Stimulated activated CD4-positive, alpha-beta T cell treated with anti-CD3 and anti-CD28 coated beads, Interleukin-15, amount 100 ng/mL, for 1 hour (primary cell): ENCODE measurements at places on chromosomes 1 and 21.

- DNase-seq = no peak
These were observed 8.2 kb upstream of the SSX2IP start for GRCh38 chr1:84698151-84699110.

GRCh38 chr1:28370239-28371009 is 884 bp downstream of the PHACTR4 start:
- DNase-seq = no peak

DNA sequence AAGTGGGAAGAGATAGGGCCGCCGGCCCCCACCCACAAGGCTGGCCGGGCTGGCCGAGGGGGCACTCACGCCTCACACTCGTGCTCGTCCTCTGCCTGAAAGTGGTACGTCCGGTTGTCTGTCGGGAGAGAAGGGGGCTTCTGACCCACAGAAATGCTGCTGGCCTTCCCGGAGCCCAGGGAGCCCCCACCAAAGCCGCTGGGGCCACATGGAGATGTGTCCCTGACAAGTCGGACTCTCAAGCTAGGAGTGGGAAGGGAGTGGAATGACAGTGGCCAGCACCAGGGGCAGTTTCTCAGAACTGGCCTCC is 12.8 kb upstream of the TCEA3 start:
- DNase-seq = no peak

- DNase-seq = no peak
These were observed 190.3 kb upstream of the GREM2 start for GRCh38 chr1:240802271-240802670.

GRCh38 chr1:20183616-20184271 is 2.2 kb upstream of the UBXN10 start:
- DNase-seq = no peak

GRCh38 chr1:79188337-79188736 is 181.8 kb upstream of the ADGRL4 start:
- no peak for DNase-seq

DNA sequence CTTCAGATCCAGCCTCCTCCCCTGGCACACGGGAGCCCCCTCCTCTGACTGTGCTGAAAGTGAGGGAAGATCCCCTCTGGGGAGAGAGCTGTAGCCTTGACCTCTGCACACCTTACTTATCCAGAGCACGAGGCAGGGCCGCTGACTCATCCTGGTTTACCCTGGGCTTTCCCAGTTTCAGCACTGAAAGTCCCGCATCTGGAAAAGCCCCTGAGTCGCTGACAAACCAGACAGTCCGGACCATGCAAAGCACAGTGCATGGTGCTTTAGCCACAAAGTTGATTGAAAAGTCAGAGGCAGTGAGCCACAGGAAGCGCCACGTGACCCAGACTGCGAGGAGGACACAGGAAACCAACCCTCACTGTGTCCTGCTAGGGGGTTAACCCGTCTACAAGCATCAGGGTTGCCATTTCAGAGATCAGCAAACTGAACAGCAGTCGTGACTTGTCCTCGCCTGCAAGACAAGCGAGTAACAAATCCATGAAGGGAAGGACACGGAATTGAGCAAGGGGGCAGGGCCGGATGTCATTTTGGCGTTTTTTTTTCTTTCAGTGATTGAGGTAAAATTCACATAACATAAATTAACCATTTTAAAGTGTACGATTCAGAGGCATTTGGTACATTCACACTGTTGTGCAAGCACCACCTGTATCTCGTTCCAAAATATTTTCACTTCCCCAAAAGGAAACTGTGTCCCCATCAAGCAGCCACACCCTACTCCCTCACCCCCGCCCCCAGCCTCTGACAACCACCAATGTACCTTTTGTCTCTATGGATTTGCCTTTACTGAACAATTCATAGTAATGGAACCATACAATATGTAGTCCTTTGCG is 19.9 kb upstream of the IFNGR2 start:
- peak; percentile 55 for DNase-seq

DNA sequence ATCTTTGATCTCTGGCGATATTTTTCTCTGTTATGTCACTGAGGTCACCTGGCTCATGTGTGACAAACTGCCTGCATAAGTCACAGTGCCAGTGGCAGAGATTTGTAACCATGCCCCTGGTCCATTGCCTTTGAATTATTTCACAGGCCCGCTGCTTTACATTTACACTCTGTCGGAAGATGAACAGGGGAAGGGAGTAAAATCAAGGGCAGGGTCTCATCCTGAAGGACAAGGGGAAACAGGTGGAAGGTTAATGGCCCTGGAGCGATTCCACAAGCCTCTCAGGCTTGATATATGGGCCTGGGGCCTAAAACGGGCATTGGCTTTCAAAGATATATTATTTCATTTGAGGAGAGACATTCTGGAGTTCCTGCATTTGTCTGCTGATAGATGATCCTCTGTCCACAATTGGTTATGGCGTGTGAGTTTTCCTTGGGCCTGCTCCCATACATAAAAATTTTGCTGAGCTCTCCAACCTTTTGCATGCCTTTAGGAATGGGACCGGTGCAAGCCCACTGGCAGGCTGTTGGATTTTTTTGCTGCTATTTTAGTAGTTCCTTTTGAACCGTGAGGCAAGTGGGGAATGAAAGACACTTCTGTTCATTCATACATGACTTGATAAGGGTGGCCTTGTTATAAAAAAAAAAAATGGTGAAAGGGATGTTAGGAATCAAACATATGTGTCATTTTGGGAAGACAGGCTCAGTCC is 51.9 kb downstream of the NR5A2 start:
- DNase-seq = no peak

DNA sequence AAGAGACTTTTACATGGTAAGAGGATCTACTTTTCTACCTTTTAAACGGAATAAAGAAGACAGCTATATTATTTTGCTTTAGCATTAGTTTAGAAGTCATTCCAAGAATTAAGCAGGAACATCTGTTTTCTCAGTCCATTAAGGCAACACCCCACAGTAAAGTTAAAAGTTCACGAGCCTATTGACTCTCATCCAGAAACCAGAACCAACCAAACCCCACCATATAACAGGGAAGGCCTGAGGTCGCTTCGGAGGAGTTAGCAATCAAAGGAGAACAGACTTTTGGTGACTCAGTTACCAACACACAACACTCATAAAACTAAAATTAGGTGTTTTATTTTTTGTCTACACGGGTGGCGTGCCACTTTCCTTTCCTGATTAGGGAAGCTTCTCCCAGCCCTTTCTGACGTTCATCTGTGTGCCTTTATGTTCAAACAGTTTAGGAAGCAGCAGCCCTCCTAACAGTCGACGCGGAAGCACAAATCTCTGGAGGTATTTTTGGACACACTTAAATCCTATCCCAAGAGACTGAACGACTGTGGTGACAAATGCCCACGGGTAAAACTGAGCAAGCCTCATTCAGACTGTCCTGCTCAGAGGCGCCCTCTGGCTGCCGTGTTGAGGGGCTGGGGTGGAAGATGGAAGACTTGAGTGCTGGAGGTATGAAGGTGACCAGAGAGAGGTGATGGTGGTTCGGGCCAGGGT is 8.6 kb upstream of the PLA2G2C start:
- peak; percentile 63 for DNase-seq

DNA sequence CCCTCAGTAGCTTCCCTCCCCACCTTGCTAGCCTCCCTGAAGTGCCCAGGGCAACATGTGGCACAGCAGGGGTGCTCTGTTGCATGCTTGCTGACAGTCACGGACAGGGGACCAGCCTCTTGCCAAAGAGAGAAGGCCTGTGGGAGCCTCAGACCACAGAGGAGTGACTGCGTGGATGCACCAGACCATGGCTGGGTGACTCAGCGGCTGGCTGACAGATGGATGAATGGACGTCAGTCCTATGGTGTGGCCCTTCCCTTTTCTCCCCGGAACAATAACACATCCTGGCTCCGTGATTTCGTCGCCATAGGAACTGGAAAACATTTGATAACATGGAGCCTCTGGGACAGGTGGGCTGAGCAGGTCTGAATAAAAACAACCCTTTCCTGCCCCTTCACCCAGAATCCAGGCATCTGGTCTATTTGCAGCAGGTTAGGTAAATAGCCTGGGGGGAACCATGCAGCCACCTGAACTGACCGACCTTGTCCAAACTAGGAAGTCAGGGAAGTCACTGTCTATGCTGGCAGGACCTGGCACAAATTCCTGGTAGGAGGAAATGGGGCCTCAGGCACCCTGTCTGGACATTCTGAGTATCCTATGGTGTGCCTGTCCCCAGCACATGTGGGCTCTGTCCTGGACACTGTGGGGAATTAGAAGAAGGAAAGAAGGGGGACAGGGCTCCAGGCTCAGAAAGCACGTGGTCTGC is 53.3 kb downstream of the NENF start:
- no peak for DNase-seq

GRCh38 chr1:81509594-81509993 is 291.1 kb upstream of the ADGRL2 start:
- no peak for DNase-seq

DNA sequence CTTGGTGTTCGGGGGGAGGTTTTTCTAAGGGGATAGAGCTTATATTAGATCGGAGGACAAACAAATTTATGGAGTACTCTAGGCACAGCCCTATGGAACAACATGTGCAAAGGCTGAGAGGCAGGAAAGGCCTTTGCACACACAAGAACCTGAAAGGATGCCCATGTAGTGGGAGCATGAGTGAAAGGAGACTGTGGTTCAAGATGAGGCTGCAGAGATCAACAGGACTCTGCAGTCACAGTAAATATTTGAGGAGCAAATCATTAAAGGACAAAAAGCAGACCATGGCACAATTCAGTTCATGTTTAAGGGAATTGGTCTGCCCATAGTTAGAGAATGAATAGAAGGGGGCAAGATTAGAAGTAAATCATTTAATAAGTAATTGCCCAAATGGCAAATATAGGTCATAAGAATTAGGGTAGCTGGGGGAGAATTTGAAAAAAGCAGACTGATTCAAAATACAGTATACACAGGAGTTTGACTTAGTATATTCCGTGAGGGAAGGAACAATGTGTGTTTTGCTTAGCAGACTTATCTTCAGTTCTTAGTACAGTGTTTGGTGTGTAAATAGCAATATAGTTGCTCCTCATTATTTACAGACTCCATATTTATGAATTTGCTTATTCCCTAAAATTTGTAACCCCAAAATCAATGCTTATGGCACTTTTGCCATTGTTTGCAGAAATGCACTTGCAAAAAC is 268.1 kb downstream of the SEC16B start:
- DNase-seq = no peak

- no peak for DNase-seq
These were observed 213.1 kb downstream of the RERE start for GRCh38 chr1:8604041-8604945.

DNA sequence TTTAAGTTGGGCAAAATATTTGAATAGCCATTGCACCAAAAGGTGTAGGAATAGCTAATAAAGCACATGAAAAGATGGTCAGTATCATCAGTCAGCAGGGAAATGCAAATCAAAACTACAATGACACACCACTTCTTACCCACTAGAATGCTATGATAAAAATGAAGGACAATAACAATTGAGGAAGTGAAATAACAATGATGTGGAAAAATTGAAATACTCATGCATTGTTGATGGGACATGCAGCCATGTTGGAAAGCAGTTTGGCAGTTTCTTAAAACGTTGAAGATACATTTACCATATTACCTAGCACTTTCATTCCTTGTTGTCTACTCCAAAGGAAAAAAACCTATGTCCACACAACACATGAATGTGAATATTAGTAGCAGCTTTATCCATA is 28.4 kb downstream of the HSD3B1 start:
- no peak for DNase-seq

DNA sequence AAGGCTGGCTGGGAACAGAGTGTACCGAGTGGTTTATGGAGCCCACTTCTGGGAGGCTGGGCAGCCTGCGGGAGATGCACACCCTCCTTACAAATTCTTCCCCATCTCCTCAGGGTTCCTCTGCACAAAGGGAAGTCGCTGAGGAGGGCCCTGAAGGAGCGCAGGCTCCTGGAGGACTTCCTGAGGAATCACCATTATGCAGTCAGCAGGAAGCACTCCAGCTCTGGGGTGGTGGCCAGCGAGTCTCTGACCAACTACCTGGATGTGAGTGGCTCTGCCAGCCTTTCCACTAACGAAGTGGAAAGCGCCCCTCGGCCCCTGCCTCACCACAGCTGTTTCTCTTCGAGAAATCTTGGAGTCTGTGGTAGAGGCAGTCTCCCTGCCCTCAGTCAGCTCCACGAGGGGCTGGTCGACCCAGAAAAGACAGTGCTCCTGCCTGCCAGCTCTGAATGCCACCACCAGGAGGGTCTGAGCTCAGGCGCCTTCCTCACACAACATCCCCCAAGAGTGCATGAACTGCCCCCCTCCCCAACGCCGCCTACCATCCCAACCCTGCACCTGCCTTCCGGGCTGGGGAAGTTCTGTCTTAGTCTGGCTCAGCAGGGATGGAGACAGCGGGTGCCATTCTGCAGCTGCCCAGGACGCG is 31.8 kb downstream of the PROK1 start:
- DNase-seq = no peak

- no peak for DNase-seq
These were observed 23.4 kb downstream of the PLEKHO1 start for GRCh38 chr1:150173141-150173585.

- DNase-seq = no peak
These were observed 40.2 kb upstream of the CYP4X1 start for GRCh38 chr1:46983166-46983829.

DNA sequence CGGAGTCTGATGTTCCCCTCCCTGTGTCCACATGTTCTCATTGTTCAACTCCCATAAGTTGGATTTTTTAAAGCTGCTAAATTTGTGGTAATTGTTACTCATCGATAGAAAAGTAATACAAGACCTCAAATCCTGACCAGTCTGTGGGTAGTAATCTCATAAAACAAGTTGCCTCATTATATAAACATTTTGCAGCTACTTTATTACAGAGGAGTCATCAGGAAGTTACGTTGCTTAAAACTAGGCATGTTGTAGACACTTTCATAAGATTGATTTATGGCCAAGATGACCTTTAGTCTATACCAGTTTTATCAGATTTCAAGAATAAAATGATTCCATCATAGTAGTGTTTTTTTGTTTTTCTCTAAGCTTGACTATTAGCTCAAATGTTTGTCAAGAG is 208.8 kb downstream of the GIPC2 start:
- DNase-seq = no peak

GRCh38 chr1:168405906-168406549 is 125.4 kb downstream of the TBX19 start:
- no peak for DNase-seq

GRCh38 chr21:32312326-32312725 is 13.7 kb downstream of the MRAP start:
- no peak for DNase-seq

DNA sequence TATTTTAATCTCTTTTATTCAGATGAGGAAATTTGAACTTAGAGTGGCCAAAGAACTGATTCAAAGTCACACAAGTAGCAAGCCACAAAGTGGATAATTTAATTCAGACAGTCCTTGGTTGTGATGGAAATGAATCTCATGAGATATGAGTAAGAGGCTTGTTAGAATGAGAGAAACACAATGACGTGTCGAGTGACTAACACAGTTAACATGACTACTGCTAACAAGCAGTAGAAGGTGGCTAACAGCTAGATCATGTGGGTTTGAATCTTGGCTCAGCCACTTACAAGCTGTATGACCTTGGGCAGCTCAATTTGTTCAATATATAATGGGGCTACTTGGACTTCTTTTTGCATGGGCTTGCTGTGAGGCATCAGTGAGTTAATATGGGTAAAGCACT is 104.5 kb upstream of the LMO4 start:
- no peak for DNase-seq

GRCh38 chr1:14183329-14183728 is 415.2 kb upstream of the KAZN start:
- DNase-seq = no peak
